ENCODE measurements at places on chromosomes 1 and 21.

DNA sequence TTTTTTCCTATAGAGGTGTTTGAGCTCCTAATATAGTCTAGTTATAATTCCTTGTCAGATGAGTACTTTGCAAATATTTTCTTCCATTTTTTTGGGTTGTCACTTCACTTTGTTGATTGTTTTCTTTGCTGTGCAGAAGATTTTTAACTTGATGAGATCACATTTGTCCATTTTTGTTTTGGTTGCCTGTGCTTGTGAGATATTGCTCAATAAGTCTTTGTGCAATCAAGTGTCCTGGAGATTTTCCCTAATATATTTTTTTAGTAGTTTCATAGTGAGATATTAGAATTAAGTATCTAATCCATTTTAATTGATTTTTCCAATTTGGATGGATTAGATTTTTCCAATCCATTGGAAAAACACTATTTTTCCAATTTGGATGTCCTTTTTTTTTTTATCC is 1395.5 kb downstream of the PLA2G4A start:
- no peak overlapping the region for H3K27ac ChIP-seq
- H3K4me3 ChIP-seq: no peak overlapping the region
- H3K4me1 ChIP-seq: no peaks in the 10 kb centered on the region
- no peaks in the 10 kb centered on the region for H3K27me3 ChIP-seq

- no peaks in the 10 kb centered on the region for H3K36me3 ChIP-seq
- H3K27ac ChIP-seq: no peak overlapping the region
- H3K27me3 ChIP-seq: no peaks in the 10 kb centered on the region
- no peak overlapping the region for H3K4me3 ChIP-seq
- H3K4me1 ChIP-seq: no peaks in the 10 kb centered on the region
These were observed 5.4 kb upstream of the NBPF1 start for GRCh38 chr1:16618719-16619118.

DNA sequence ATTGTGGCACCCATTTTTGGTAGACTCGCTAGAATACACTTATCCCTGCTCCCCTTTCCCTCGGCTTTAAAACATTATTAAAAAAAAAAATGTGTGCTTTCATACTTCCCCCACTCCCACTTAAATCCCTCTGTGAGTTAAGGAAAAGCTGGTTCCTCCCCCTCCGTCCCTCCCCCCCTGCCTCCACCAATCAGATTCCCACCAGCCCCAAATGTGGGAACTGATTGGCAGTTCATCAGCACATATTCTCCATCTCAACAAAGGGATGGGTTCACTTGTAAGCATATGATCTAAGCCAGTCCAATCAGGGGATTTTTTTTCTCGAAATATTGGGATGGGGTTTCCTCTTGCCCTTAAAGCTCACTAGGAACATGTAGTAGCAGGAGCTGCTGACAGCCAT is 10.8 kb upstream of the FYB2 start:
- DNase-seq: no peak
- H3K27ac ChIP-seq: no peak overlapping the region
- no peaks in the 10 kb centered on the region for H3K36me3 ChIP-seq
- peaks cover 13% of the 10 kb centered on the region for H3K27me3 ChIP-seq
- no peak overlapping the region for H3K4me3 ChIP-seq

- no peak overlapping the region for H3K4me3 ChIP-seq
- no peaks in the 10 kb centered on the region for H3K36me3 ChIP-seq
- no peak overlapping the region for H3K27ac ChIP-seq
- H3K27me3 ChIP-seq: peaks cover 11% of the 10 kb centered on the region
- H3K4me1 ChIP-seq: no peaks in the 10 kb centered on the region
These were observed 83.5 kb upstream of the CLDN14 start for GRCh38 chr21:36563341-36563926.

DNA sequence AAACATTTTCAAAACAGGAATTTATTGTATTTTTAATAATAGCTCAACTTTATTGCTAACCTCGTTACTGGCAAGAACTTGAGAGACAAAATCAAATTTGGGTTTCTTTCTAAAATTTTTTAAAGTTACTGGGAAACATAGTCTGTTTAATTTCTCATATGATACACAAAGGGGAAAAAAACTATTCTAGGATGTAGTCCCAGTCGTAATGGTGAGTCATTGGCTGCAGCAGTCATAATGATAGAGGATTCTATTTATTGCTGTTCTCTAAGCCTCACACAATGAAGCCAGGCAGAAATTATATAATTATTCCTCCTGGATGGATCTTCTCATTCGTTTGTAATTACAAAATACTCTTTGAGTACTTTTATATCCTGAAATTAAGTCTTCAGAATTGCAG is 326.5 kb upstream of the SGIP1 start:
- peaks cover 2% of the 10 kb centered on the region for H3K36me3 ChIP-seq
- H3K27me3 ChIP-seq: peaks cover 19% of the 10 kb centered on the region
- H3K4me1 ChIP-seq: no peaks in the 10 kb centered on the region
- DNase-seq: no peak
- no peak overlapping the region for H3K27ac ChIP-seq

DNA sequence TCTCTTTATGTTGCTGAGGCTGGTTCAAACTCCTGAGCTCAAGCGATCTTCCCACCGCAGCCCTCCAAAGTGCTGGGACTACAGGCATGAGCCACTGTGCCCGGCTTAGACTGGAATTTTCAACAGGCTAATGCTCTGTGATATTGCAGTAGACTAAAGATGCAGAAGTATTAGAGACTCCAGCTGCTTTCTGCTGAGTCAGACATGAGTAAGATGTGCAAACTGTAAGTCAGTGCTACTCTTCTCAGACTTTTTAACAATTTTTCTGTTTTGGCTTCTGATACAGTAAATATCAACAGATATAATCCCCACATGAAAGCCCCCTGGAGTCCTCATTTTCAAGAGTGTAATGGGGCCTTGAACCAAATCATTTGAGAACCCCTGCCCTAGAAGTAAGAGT is 29.3 kb upstream of the NLRP3 start:
- no peak overlapping the region for H3K27ac ChIP-seq
- DNase-seq: no peak
- H3K4me1 ChIP-seq: peaks cover 7% of the 10 kb centered on the region
- peaks cover 3% of the 10 kb centered on the region for H3K36me3 ChIP-seq
- no peak overlapping the region for H3K4me3 ChIP-seq

DNA sequence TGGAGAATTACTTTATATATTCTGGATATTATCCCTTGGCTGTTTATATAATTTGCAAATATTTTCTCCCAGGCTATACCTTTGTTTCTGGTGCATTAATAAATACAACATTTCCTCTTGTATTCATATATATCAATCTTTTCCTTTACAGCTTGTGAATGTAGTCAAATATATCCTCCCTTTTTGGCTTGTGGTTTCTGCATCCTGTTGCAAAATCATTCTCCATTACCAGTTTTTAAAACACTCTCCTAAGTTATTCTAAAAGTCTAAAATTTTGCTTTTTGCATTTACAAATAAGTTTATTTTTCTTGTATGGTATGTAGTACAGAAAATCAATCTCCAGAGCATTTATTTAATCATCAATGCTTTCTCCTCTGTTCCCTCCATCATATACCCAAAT is 909.4 kb downstream of the ADGRL2 start:
- no peaks in the 10 kb centered on the region for H3K36me3 ChIP-seq
- no peak for DNase-seq
- H3K27me3 ChIP-seq: no peaks in the 10 kb centered on the region
- no peak overlapping the region for H3K4me3 ChIP-seq
- no peak overlapping the region for H3K27ac ChIP-seq

Data from memory B cell (primary cell).